Activated naive CD8-positive, alpha-beta T cell treated with anti-CD3 and anti-CD28 coated beads for 36 hours (primary cell): ENCODE measurements at places on chromosomes 5 and 9.

DNA sequence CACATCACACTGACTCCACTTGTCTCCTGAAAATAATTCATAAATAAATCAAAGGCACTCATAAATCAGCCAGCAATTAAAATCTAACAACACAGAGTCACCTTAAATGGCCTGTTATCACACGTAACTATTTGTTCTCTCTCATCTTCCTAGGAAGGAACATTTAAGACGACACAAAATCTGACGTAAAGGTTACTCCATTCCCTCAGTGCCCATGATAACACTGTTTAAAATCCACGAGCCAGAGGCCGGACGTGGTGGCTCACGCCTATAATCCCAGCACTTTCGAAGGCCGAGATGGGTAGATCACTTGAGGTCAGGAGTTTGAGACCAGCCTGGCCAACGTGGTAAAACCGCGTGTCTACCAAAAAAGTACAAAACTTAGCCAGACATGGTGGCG is 56.4 kb downstream of the MYO10 start:
- DNase-seq: no peak
- no peaks in the 10 kb centered on the region for H3K4me1 ChIP-seq
- H3K4me3 ChIP-seq: no peak overlapping the region
- no peaks in the 10 kb centered on the region for H3K36me3 ChIP-seq
- peaks cover 3% of the 10 kb centered on the region for H3K27me3 ChIP-seq

DNA sequence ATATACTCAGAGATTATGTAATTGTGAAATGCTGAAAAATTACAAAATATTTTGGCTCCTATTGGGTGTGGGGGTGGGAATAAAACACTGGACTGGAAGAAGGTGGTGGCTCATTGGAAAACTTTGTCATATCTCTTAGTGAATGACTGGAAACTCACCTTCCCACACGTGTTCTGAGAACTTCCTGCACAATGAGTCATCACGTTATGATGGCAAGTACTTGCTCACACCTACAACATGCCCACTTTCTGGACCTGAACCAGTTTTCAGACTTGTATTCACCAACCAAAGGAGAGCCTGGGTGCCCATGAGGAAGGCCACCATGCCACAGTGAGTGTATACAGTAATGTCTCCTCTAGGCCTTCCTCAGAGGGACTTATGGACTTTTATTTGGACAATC is 294.8 kb downstream of the ASTN2 start:
- H3K27me3 ChIP-seq: no peaks in the 10 kb centered on the region
- H3K4me1 ChIP-seq: no peaks in the 10 kb centered on the region
- no peak overlapping the region for H3K27ac ChIP-seq
- H3K36me3 ChIP-seq: no peaks in the 10 kb centered on the region

GRCh38 chr9:68685213-68685612 is 19.8 kb upstream of the PIP5K1B start:
- no peak overlapping the region for H3K27ac ChIP-seq
- peaks cover 11% of the 10 kb centered on the region for H3K4me1 ChIP-seq
- peaks cover 38% of the 10 kb centered on the region for H3K27me3 ChIP-seq
- no peaks in the 10 kb centered on the region for H3K36me3 ChIP-seq

- H3K4me3 ChIP-seq: no peak overlapping the region
- H3K27me3 ChIP-seq: no peaks in the 10 kb centered on the region
- H3K36me3 ChIP-seq: peaks cover 35% of the 10 kb centered on the region
These were observed 18.7 kb downstream of the XRCC4 start for GRCh38 chr5:83095957-83096539.

DNA sequence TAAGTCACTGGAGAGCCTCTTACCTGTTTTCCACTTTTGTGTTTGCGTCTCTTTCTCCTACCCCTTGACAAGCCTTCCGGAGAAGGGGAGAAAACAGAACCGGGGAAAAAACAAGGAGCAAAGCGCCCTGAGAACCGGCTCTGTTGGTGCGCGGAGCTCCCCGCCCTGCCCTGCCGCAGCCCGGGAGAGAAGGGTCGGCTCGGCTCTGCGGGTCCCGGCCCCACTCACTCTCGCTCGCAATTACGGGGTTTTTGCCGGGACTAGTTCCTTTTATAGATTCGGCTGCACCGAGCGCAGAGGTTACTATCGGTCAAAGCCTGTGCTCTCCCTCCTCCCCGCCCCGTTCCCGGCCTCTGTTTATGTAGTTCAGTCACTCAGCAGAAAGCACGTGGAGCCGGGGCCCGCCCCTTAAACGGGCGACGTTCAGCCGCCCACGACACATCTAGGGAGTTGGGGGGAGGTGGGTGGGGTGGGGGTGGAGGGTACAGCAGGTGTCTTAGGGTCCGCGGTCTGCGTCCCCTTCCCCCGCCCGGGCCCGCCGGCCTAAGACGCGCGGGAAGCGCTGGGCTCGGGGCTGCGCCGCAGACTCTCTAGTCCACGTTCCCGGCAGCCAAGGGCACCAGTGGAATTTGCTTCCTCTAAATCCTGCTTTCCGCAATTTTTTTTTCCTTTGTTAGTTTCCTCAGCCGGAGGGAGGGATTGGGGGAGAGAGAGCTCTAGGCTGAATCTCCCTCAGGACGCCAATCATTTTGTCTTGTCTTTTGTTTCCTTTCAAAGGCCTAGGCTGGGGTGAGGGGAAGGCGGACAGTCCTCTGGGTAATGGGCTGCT is at the start of gene ABCA1:
Gene ABCA1, minus strand, starts transcription at position 244 of the 829 bp plus-strand sequence. CDS start 24,476 bp downstream, outside the sequence.
- no peak within 1 kb of the TSS for H3K27ac ChIP-seq
- peak; percentile 70 for DNase-seq
- peaks cover 6% of the 10 kb centered on the region for H3K4me1 ChIP-seq

- no peak overlapping the region for H3K4me3 ChIP-seq
- peaks cover 5% of the 10 kb centered on the region for H3K4me1 ChIP-seq
- no peaks in the 10 kb centered on the region for H3K36me3 ChIP-seq
These were observed 36.2 kb downstream of the SH3PXD2B start for GRCh38 chr5:172417983-172418630.

DNA sequence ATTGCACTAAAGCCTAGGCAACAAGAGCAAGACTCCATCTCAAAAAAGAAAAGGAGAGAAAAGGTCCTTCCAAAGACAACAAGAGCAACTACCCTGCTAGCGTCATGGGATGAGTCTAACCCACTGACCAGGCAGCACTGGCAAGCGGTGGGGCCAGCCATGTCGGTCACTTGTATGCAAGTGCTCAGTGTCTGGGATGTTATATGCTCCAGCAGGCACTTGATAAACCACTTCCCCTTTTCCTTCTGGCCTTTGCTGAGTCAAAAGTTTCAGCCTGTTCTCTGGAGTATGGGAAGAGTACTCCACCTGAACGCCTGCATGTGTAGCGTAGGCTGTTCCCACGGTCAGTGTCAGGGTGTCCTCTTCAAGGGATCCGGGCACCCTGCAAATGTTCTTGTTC is 9.2 kb upstream of the MXD3 start:
- H3K4me1 ChIP-seq: peaks cover 21% of the 10 kb centered on the region
- no peak overlapping the region for H3K4me3 ChIP-seq
- H3K27ac ChIP-seq: no peak overlapping the region
- H3K36me3 ChIP-seq: peaks cover 8% of the 10 kb centered on the region
- no peaks in the 10 kb centered on the region for H3K27me3 ChIP-seq

DNA sequence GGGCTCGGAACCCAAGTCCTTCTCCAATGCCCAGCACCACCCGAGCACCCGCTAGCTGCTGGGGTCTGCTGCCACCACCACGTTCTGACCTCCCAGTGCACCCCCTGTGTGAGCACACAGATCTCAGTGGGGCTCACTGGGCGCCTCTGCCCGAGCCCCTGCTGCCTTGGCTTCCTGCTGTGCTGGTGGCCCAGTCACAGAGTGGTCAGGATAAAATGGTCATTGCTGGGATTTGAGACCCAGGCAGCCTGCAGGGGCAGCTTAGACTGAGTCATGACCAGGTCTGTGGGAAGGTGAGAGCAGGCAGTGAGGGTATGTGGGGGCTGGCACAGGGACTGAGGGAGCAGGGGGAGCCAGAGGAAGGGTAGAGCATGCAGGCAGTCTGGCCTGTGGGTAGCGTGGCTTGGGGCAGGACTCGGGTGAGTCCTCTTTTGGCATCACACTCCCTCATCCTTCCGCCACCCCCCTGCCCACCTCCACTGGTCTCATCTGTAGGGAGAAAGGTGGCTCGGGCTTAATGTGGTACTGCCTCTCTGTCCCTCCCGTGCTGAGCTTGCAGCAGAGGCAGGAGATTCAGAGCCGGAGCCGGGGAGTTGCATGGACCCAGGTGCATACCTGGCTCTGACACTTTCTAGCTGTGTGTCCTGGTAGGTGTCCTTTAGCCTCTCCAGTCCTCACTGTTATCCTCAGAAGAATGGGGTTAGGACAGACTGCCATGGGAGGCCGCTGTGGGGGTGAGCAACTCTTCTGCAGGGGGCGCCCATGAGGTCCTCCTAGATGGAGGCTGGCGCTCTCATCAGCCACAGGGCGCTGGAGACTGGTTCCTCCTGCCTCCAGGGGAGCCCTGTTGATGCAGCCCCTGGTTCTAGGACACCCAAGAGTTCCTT is 32.1 kb downstream of the USP20 start:
- peak overlapping the region; percentile 92 for H3K27ac ChIP-seq
- H3K27me3 ChIP-seq: no peaks in the 10 kb centered on the region
- peaks cover 63% of the 10 kb centered on the region for H3K4me1 ChIP-seq
- DNase-seq: peak; percentile 52
- peak overlapping the region; percentile 66 for H3K4me3 ChIP-seq

DNA sequence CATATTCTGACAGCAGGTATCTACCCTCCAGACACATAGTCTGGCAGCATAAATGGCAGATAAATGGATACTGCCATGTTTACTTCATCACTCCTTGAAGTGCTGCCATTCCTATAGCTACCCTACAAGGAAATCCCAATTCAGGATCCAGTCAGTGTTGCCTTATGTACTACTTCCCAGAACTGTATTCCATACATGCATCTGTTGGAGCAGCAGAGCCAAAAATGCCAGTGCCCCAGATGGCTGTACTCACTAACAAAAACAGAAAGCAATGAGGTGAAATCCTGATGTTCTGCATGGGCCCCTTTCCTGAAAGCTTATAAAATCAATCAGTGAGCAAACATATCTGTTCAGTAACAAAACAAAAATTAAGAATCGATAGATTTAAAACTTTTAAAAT is 490.0 kb upstream of the COX7C start:
- no peaks in the 10 kb centered on the region for H3K4me1 ChIP-seq
- no peaks in the 10 kb centered on the region for H3K36me3 ChIP-seq
- no peak for DNase-seq
- H3K27ac ChIP-seq: no peak overlapping the region
- no peak overlapping the region for H3K4me3 ChIP-seq

- peaks cover 10% of the 10 kb centered on the region for H3K27me3 ChIP-seq
- no peak overlapping the region for H3K27ac ChIP-seq
- DNase-seq: no peak
- no peaks in the 10 kb centered on the region for H3K36me3 ChIP-seq
- H3K4me3 ChIP-seq: no peak overlapping the region
These were observed 115.0 kb upstream of the HAND1 start for GRCh38 chr5:154593071-154593470.

GRCh38 chr9:134240361-134240760 is 76.0 kb upstream of the RNU6ATAC start:
- no peak overlapping the region for H3K27ac ChIP-seq
- no peak for DNase-seq
- no peak overlapping the region for H3K4me3 ChIP-seq
- H3K27me3 ChIP-seq: peaks cover 16% of the 10 kb centered on the region

GRCh38 chr9:98896632-98897031 is 47.1 kb upstream of the COL15A1 start:
- no peak for DNase-seq
- peaks cover 3% of the 10 kb centered on the region for H3K36me3 ChIP-seq
- H3K4me1 ChIP-seq: peaks cover 9% of the 10 kb centered on the region
- H3K27me3 ChIP-seq: peaks cover 9% of the 10 kb centered on the region
- H3K4me3 ChIP-seq: no peak overlapping the region

GRCh38 chr9:135797507-135798262 is 95.7 kb downstream of the KCNT1 start:
- no peak overlapping the region for H3K27ac ChIP-seq
- H3K27me3 ChIP-seq: no peaks in the 10 kb centered on the region
- DNase-seq: peak; percentile 24
- no peak overlapping the region for H3K4me3 ChIP-seq
- H3K4me1 ChIP-seq: no peaks in the 10 kb centered on the region

- H3K36me3 ChIP-seq: no peaks in the 10 kb centered on the region
- no peak overlapping the region for H3K4me3 ChIP-seq
- no peak for DNase-seq
- H3K27me3 ChIP-seq: peaks cover 5% of the 10 kb centered on the region
These were observed 15.3 kb upstream of the NDST1 start for GRCh38 chr5:150492621-150493020.

GRCh38 chr5:77028631-77029375 is 1.4 kb upstream of the AGGF1 start:
- no peak overlapping the region for H3K4me3 ChIP-seq
- no peaks in the 10 kb centered on the region for H3K27me3 ChIP-seq
- H3K27ac ChIP-seq: no peak overlapping the region
- peaks cover 24% of the 10 kb centered on the region for H3K4me1 ChIP-seq
- H3K36me3 ChIP-seq: peaks cover 32% of the 10 kb centered on the region

DNA sequence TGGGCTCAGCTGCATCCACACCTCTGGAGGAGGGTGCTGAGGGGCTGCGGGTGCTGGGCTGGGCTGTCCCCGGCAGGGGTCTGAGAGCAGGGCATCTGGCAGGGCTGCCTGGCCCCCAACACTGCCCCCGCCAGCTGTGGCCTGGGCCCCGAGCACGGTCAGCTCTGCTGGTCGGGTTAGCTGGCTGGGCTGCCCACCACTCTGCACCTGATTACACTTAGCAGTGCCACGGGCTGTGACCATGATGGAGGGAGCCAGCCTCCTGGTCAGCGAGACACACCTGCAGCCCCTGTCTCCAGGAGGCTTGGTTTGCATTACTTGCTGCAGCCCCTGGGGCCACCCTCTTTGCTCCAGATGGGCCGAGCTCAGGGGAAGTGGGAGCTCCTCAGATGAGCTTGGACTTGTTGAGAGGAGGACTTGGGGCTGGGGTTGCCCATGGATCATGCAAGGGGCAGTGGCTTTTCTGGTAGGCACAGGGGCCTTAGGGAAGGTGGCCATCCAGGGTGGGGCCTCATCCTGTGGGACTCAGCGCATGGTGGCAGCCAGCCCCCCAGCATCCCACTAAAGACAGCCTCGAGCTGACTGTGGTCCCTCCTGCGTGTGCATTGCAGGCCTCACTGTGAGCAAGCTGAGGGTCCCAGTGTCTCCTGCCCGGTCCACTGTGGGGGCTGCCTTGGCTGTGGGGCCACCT is 132.0 kb upstream of the FAM120A start:
- H3K36me3 ChIP-seq: no peaks in the 10 kb centered on the region
- H3K4me1 ChIP-seq: peaks cover 7% of the 10 kb centered on the region
- H3K4me3 ChIP-seq: no peak overlapping the region
- no peak for DNase-seq
- H3K27me3 ChIP-seq: peaks cover 21% of the 10 kb centered on the region
- H3K27ac ChIP-seq: no peak overlapping the region
